ENCODE measurements at places on chromosomes 16 and 17. TPM values are rescaled to one million over a fixed set of nuclear protein-coding genes. Genes with fewer than 3 reads are reported as not detected.

KRT36 gene
- not detected for total RNA-seq

KCNG4 gene
- not detected for total RNA-seq

NKD1 gene
- total RNA-seq: under 0.01 TPM

IRX3 gene
- total RNA-seq: 3.4 TPM

NIP7 gene
- 37.1 TPM for total RNA-seq

HAS3 gene
- total RNA-seq: 35.4 TPM

EVPLL gene
- 4.0 TPM for total RNA-seq

TBC1D3I gene
- not detected for total RNA-seq

CCL16 gene
- not detected for total RNA-seq

RHBDL1 gene
- 19.2 TPM for total RNA-seq

NR1D1 gene
- 0.72 TPM for total RNA-seq

NGFR gene
- 0.48 TPM for total RNA-seq

ANKFN1 gene
- total RNA-seq: under 0.01 TPM

SPN gene
- total RNA-seq: not detected

CD300E gene
- under 0.01 TPM for total RNA-seq

CNTD1 gene
- total RNA-seq: not detected

B3GNT9 gene
- 15.8 TPM for total RNA-seq

TOX3 gene
- not detected for total RNA-seq

GRAP gene
- not detected for total RNA-seq

SLC6A2 gene
- not detected for total RNA-seq
